Spinal cord (tissue), 10 donors: ENCODE measurements at places on chromosomes 3 and 15.

DNA sequence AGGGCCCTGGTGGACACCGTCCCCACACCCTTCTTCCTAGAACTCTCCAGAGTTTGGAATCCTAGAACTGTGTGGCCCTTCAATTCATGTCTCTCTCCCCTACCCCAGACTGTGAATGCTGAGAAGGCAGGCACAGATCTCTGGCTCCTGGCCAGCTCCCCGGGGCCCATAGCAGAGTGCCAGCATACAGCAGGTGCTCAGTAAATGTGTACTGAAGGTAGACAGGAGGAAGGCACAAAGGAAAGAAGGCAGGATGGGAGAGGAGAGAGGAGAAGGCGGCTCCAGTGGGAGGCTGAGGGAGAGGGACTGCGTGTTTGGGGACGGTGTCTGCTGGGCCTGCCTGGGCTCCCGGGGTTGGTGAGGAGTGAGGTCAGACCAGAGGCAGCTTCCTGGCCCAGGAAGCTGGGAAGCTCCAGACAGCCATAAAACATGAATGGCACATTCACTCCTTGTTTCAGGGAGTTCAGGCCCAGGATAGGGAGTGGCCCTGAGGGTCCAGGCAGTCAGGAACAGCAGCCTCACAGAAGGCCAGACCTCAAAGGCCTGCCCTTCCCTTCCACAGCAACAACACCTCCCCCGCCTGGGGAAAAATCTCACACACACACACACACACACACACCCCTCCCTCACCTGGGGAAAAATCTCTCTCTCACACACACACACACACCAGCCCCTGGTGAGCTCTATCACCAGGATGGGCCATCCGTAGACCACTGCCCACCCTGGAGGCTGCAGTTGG is 137.1 kb upstream of the PRR20G start:
- no peak for DNase-seq

- no peak for DNase-seq
These were observed 243.5 kb upstream of the TRIM42 start for GRCh38 chr3:140434261-140434905.

- DNase-seq = no peak
These were observed 1294.1 kb downstream of the NSUN3 start for GRCh38 chr3:95356764-95357501.

DNA sequence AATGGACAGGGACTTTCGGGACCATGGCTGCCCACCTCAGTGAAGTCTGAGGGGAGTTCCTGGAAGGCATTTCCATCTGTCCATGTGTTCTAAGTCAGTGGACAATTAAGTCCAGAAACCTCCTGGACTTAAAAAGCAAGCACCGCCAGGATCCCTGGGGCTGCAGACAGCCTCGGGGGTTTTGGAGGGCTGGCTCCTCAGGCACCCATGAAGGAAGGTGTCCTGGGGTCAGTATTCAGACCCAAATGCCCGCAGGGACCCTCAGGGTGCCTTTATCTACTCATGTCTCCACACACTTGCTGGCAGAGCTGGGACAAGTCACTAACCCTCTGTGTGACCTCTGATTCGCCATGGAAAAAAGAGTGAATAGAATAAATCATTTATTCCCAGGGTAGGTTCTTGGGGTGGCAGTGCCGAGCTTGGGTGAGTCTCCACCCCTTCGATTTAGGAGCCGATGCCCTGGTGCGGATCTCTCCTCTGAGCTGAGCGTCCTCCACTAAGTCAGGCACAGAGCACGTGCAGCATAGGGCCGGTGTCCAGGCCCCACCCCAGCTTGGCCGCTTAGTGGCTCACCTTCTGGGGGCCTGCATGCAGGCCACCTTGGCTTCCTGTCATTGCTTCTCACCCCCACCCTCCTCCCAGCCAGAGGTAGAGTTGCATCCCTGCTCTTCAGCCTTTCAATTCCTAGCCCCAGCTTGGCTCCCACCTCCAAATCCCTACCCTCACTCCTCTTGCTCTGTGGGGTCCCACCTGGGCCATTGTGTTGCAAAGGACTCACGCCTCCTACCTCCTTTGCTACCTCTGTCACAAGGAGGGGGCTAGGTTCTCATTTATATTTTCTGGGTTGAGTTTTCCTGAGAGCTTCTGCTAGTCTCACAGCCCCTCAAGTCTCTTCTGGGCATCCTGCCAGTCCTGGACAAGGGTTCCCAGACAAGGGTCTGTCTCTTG is 19.9 kb downstream of the SLC6A6 start:
- DNase-seq = no peak
